ENCODE measurements at places on chromosomes 1 and 21. TPM values are rescaled to one million over a fixed set of nuclear protein-coding genes. Genes with fewer than 3 reads are reported as not detected.

GRCh38 chr1:89615676-89616598 lies 17.0 kb upstream of the LRRC8C start:
- H3K36me3 ChIP-seq = no peaks in the 10 kb centered on the region
- H3K4me1 ChIP-seq = no peaks in the 10 kb centered on the region
- no peaks in the 10 kb centered on the region for H3K27me3 ChIP-seq
- H3K27ac ChIP-seq = no peak overlapping the region
- H3K4me3 ChIP-seq = no peak overlapping the region

DNA sequence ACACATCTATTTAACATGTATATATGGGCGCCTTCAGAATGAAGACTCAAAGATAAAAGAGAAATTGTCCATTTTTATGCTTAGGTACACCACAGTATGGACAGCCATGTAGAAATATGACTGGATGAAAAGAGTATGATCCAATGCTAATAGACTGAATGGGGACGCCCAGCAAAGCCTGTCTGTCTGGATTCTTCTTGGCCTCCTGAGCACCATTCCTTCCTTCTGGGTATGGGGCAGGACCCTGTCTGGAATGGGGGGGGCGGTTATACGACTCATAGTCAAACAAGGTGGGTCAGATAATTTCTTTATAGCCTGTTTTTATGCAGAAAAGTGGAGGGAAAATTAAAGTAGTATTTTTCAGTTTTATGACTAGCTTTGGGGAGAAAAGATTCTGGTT lies 81.2 kb upstream of the ABCD3 start:
- H3K27me3 ChIP-seq = no peaks in the 10 kb centered on the region
- DNase-seq = no peak
- H3K4me1 ChIP-seq = peaks cover 8% of the 10 kb centered on the region
- no peaks in the 10 kb centered on the region for H3K36me3 ChIP-seq
- no peak overlapping the region for H3K27ac ChIP-seq

GRCh38 chr1:94654459-94654858 lies 112.9 kb upstream of the F3 start:
- no peaks in the 10 kb centered on the region for H3K4me1 ChIP-seq
- H3K4me3 ChIP-seq = no peak overlapping the region
- DNase-seq = no peak

DNA sequence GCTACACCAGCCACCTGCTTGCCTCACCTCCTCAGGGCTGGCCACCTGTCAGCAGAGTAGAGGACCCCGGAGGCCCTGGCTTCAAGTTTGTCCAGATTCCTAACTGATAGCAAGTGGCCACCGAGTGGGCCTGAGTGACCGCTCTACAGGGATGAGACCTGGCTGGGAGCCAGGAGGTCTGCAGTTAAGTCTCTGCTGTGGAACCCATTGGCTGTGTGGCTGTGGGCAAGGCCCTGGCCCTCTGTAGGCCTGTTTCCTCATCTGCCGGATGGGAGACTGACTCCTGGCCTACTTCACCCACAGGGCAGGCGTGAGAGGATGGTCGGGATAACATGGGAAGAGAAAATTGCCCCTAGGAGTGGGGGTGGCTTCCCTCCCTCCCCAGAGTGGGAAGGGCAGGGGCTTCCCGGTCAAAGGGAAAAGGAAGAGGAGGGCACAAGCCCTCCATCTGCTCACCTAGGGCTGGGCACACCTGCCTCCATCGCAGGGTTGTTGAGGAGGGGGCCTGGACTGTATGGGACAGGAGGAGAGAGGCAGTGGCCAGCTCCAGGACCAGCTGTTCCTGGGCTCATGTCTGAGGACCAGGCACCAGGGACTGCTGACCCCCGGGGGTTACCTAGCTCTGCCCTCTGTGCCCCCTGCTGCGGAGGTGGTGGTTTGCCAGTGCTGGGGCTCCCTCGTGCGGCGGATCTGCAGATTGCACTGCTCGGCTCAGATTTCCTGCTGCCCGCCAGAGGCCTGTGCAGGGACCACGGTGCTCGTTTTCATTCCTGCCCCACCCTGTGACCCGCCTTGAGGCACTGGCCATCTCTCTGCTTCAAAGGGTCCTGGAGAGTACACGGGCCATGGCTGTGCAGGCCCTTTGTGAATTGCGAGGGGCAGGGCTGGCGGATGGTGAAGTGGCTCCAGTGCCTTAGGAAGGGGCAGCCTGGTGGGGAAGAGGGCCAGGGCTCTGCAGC lies 9.1 kb upstream of the MTFR1L start:
- peak; percentile 74 for DNase-seq
- no peak overlapping the region for H3K27ac ChIP-seq
- no peaks in the 10 kb centered on the region for H3K27me3 ChIP-seq
- peaks cover 81% of the 10 kb centered on the region for H3K36me3 ChIP-seq
- peaks cover 23% of the 10 kb centered on the region for H3K4me1 ChIP-seq

DNA sequence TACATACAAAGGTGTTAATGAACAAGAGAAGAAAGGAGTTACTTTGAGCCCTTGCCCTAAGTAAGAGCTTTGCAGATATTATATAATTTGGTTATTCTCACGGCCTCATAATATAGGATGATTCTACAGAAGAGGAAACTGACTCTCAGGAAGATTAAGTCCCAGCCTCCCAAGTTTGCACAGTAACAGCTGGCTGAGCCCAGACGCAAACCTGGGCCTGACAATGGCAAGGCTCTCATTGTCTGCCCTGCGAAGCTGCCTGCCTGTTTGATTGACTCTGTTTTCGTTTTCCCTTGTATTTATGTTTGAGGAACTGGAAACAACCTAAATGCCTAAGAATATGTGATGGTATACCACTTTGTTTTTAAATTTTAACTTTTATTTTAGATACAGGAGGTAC lies 76.2 kb upstream of the PGBD5 start:
- H3K36me3 ChIP-seq = no peaks in the 10 kb centered on the region
- DNase-seq = no peak
- H3K4me1 ChIP-seq = no peaks in the 10 kb centered on the region
- H3K27me3 ChIP-seq = no peaks in the 10 kb centered on the region
- H3K4me3 ChIP-seq = no peak overlapping the region
- no peak overlapping the region for H3K27ac ChIP-seq

GRCh38 chr1:170010443-170010842 lies 64.1 kb downstream of the KIFAP3 start:
- peaks cover 10% of the 10 kb centered on the region for H3K36me3 ChIP-seq
- DNase-seq = no peak
- no peak overlapping the region for H3K27ac ChIP-seq
- no peaks in the 10 kb centered on the region for H3K4me1 ChIP-seq

DNA sequence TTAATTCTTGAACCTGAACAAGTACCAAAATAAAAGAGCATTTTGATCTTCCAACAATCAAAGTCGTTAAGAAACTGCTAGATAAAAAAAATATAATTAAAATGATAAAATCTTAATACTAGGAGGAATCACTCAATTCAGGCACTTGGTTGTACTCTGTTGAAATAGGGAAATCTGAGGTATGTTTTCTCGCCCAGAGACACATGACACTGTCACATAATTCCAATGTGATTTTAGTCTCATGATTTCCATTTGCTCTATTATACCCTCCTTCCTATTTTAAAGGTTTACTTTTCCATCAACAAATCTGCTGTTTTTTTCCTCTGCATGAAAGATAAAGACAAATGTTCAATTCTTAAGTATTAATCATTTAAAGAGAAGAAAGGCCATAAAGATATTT lies 97.6 kb downstream of the ZZZ3 start:
- no peak overlapping the region for H3K4me3 ChIP-seq
- no peaks in the 10 kb centered on the region for H3K36me3 ChIP-seq
- no peaks in the 10 kb centered on the region for H3K27me3 ChIP-seq
- DNase-seq = no peak
- H3K4me1 ChIP-seq = peaks cover 4% of the 10 kb centered on the region

DNA sequence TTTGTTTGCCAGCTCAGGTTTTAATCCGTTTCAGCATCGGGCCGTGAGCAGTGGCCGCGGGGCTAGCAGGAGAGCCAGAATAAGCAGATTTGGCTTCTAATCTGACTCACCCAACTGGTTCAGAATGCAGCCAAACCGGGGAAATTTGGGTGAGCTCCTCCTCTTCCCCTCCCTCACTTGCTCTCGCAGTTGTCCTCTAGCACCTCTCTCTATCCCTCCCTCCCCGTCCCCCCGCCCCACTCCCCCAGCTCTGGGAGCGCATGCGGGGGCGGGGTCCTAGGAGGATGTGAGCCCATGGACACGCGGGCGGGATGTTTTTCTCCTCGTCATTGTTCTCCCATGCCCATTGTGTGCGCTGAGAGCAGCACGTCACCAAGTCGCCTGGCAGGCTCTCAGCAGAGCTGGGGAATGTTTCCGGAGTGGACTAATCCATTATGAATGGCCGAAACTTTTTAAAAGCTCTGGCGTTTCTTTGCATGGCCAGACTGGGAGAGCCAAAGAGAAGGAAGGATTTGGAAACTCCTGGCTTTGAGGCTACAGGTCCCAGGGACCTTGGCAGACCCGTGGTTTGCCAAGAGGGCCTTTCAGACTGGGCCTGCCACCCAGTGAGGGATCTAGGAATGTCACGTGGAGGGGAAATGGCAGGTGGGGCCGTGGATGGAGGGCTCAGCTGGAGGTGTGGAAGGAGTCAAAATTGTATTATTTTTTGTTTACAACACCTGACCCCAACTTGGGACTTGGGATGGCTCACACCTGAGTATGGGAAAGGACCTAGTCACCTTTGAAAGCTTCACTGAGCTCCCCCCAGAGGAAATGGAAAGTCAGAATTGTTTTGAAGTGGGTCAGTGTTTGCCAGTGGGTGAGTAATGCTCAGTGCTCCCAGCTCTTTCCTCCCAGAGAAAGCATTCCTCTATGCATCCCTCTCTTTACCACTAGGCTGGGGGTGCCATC lies 39.2 kb downstream of the CDK18 start:
- peak overlapping the region; percentile 48 for H3K27ac ChIP-seq
- H3K4me3 ChIP-seq = peak overlapping the region; percentile 5
- H3K36me3 ChIP-seq = no peaks in the 10 kb centered on the region
- no peaks in the 10 kb centered on the region for H3K4me1 ChIP-seq

DNA sequence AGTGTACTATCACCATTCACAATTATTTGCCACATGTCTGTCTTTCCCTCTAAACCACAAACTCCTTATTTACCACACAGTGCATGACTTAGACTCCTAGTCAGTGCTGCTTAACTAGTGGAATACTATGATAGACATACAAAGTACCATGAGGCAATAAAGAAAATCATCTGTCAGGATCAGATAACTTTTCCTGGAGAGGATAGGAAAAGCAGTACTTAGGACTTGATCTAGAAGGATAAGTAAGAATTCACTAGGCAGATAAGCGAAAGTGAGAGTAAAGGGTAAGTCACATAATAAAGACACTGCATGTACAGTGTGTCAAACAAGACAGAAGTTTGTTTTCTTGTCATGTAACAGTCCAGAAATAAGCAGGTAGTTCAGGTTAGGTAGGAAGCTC lies 21.2 kb upstream of the TSPAN1 start:
- no peak for DNase-seq
- no peaks in the 10 kb centered on the region for H3K27me3 ChIP-seq
- H3K4me1 ChIP-seq = no peaks in the 10 kb centered on the region
- no peak overlapping the region for H3K27ac ChIP-seq
- no peak overlapping the region for H3K4me3 ChIP-seq

GRCh38 chr1:52002038-52002917 lies 11.8 kb upstream of the RAB3B start:
- no peak for DNase-seq
- H3K27me3 ChIP-seq = no peaks in the 10 kb centered on the region
- no peaks in the 10 kb centered on the region for H3K4me1 ChIP-seq
- H3K4me3 ChIP-seq = no peak overlapping the region
- no peaks in the 10 kb centered on the region for H3K36me3 ChIP-seq
- no peak overlapping the region for H3K27ac ChIP-seq

GRCh38 chr1:232793944-232794343 lies 11.3 kb upstream of the MAP10 start:
- no peaks in the 10 kb centered on the region for H3K27me3 ChIP-seq
- H3K27ac ChIP-seq = peak overlapping the region; percentile 68
- no peak for DNase-seq
- H3K4me3 ChIP-seq = no peak overlapping the region
- no peaks in the 10 kb centered on the region for H3K36me3 ChIP-seq

DNA sequence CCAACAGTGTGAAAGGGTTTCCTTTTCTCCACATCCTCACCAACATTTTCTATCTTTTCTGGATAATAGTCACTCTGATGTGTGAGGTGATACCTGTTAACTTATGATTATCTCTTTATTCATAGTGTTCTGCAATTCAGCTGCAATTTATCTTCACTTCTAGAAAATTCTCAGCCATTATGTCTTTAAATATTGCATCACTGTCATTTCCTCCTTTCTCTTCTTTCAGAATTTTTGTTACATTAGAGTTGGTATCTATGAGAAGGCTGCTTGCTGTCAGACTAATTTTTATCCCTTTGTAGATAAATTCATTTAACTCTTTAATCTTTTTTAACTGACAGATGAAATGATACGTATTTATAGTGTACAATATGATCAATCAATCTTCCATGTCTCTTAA lies 30.5 kb upstream of the ATF3 start:
- DNase-seq = no peak
- no peaks in the 10 kb centered on the region for H3K36me3 ChIP-seq
- no peaks in the 10 kb centered on the region for H3K4me1 ChIP-seq

DNA sequence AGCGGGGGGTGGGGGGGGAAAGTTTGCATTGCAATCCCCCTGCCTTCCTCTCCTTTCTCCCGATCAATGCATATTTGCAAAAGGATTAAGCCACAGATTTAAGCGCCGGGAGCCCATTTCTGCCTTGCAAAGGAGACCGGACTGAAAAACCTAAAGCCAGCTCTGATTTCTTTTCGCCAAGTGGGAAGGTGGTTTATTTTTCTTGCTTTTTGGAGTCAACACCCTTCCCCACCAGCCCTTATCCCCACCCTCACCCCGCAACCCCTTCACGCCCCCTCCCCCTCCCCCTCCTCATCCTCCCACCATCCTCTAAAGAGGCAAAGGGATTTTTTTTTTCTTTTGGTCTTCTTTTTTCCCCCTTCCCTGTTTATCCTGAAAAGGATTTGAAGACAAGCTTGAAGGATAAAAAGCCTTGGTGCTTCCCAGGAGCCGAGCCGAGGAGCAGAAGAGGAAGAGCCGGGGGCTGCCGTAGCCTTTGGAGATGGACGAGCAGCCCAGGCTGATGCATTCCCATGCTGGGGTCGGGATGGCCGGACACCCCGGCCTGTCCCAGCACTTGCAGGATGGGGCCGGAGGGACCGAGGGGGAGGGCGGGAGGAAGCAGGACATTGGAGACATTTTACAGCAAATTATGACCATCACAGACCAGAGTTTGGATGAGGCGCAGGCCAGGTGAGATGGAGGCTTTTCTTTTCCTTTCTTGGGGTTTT lies 513 bp downstream of the PBX1 start:
- H3K4me3 ChIP-seq = peak overlapping the region; percentile 85
- peak overlapping the region; percentile 74 for H3K27ac ChIP-seq
- H3K27me3 ChIP-seq = no peaks in the 10 kb centered on the region
- peaks cover 16% of the 10 kb centered on the region for H3K4me1 ChIP-seq

The VSIG8 gene
- total RNA-seq = not detected
